Stimulated activated CD4-positive, alpha-beta T cell treated with anti-CD3 and anti-CD28 coated beads, Interleukin-15, amount 100 ng/mL, for 24 hours (primary cell): ENCODE measurements at places on chromosomes 3 and 15.
A peak's percentile ranks its signal among the peaks of the same experiment; 100 is the strongest.

- DNase-seq = peak; percentile 72
Measured at GRCh38 chr15:44711743-44712345, 527 bp downstream of the B2M start.

DNA sequence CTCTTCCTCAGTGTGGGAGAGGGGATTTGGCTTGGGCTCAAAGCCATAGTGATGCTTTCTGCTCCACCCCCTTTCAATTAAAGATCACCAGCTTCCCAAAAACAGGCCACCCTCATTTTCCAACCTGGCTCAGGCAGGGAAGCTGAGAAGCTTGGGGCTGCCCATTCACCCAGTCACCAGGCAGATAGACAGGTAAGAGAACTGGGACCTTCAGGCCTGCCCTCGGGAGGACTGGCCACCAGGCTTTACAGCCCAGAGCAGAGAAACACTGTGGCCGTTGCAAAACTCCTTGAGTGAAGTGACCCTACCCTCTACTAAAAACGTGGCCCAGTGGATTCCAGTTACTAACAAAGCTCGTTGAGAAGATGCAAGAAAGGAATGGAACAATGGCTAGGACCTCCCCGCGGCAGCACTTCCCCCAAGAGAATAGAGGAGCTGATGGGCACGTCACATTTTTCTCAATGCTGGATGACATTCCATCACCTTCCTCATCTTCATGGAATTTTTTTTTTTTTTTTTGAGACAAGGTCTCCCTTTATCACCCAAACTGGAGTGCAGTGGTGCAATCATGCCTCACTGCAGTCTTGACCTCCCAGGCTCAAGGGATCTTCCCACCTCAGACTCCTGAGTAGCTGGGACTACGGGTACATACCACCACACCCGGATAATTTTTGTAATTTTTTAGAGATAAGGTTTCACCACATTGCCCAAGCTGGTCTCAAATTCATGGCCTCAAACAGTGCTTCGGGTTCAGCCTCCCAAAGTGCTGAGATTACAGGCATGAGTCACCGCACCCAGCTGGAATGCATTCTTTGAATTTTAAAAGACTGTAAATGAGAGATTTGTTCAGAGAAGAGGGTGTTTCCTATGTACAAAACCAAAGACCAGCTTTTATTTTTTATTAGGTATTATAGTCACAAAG lies 37.9 kb downstream of the LIPC start:
- peak; percentile 47 for DNase-seq

GRCh38 chr3:138940446-138940845 lies 6.5 kb downstream of the FOXL2 start:
- no peak for DNase-seq

DNA sequence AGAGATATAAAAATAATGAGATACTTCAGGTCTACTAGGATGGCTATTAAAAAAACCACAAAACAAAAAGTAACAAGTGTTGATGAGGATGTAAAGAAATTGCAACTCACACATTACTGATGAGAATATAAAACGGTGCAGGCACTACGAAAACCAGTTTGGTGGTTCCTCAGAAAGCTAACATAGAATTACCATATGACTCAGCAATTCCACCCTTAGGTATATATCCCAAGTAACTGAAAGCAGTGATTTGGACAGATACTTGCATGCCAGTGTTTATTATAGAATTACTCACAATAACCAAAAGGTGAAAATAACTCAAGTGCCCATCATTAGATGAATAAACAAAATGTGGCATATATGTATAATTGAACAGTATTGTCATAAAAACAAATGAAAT lies 87.5 kb upstream of the MELTF start:
- no peak for DNase-seq

DNA sequence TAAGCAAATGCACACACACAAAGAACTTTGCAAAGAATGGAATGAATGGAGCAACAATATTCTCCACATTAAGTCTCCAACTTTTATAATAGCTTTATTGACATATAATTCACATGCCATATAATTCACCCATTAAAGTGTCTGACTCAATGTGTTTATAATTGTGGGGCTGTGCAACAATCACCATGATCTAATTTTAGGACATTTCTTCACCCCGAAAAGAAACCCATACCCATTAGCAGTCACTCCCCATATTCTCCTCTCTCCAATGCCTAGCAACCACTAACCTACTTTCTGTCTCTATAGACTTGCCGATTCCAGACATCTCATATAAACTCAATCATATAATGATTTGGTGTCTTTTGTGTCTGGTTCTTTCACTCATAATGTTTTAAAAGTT lies 22.6 kb downstream of the VGLL4 start:
- DNase-seq = no peak

DNA sequence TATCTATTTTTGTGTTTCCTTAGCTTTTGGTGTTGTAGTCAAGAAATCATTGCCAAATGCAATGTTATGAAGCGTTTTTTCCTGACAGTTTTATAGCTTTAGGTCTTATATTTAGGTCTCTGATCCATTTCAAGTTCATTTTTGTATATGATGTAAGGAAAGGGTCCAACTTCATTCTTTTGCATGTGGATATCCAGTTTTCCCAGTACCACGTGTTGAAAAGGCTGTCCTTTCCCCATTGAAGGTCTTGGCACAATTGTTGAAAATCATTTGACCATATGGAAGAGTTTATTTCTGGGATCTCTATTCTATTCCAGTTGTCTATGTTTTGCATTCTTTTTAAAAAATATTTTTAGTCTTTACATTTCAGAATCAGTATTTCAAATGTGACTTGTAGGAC lies 14.6 kb upstream of the SNRPN start:
- no peak for DNase-seq

GRCh38 chr3:25665315-25666280 lies 891 bp upstream of the TOP2B start:
- no peak for DNase-seq

DNA sequence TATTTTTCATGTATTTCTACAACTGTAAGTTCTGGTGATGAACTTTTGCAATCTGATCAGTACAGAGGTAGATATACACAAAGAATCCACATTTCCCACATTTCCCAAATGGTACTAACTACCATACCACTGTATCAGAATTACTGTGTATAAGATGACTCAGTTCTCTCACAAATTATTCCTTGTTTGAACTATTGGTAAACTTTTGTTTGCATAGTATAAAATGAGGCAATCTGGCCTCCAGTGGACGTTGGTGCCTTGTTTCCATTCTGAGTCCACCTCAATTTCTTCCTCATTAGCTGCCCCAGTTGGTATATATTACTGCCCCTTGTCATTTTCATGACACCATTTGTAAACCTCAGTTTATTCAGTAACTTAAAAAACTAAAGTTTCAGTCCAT lies 38.5 kb downstream of the SPTSSB start:
- no peak for DNase-seq

GRCh38 chr3:38133557-38134405 lies 3.1 kb downstream of the ACAA1 start:
- DNase-seq = no peak

GRCh38 chr15:35068846-35069475 lies 16.1 kb downstream of the NANOGP8 start:
- no peak for DNase-seq

GRCh38 chr3:40713795-40714194 lies 189.0 kb downstream of the ZNF621 start:
- DNase-seq = no peak

DNA sequence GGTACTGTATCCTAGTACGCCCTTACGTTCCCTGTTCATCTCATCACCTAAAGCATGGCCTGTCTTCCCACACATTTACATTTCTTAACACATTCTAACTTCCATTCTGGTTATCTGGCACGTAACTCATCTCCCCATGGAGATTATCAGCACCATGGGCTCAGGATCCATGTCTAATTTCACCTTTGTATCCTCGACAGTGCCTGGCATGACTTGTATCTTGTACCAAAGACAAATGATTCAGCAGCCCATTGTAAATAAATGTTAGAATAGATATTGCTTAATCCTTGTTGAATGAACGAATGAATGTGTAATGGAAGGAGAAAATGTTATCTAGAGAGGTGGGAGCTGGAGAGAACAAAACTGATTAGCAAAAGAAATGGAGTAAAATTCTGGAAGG lies 69.7 kb upstream of the TPM1 start:
- no peak for DNase-seq

DNA sequence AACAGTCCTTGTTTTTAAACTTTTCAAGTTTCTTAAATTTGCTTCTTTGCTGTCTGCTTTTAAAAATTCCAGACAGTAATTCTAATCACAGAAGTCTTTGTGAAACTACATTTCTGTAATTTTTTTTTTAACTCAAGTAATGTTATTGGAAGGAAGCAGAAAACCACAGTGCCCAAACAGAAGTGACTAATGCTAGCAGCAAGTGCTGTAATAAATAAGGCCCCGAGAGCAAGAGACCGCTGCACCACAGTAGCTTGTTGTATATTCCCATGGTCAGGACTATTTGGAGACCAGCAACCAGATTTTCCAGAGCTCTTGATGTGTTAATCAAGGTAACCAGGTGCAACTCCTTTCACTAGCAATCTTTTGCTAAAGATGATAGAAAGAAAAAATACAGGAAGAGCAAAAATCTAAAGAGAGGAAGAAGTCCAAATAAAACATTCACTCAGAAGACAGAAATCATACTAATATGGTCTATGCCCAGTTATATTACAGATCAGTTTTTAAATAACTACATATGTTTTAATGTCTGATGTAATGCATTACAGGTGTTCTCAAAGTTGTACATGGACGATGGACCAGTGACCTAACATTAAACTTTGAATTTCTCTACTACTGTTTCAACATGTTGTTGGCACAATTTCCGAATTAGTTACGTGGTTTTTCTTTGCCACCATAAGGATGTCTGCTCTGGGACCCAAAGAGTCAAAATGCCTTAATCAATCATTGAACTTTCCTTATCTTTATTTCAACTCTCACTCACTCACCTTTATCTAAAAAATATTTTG lies 36.4 kb downstream of the WWTR1 start:
- peak; percentile 4 for DNase-seq

- DNase-seq = no peak
Measured at GRCh38 chr3:134325061-134325705, 49.1 kb downstream of the AMOTL2 start.

- peak; percentile 2 for DNase-seq
Measured at GRCh38 chr15:53978253-53978906, at the start of gene UNC13C. Gene UNC13C (plus strand): TSS chr15:53978441. CDS start chr15:54012904, 34,463 bp downstream.

GRCh38 chr3:66692042-66692765 lies 191.4 kb upstream of the LRIG1 start:
- DNase-seq = no peak

- no peak for DNase-seq
Measured at GRCh38 chr3:190676481-190676880, 162.6 kb downstream of the IL1RAP start.

DNA sequence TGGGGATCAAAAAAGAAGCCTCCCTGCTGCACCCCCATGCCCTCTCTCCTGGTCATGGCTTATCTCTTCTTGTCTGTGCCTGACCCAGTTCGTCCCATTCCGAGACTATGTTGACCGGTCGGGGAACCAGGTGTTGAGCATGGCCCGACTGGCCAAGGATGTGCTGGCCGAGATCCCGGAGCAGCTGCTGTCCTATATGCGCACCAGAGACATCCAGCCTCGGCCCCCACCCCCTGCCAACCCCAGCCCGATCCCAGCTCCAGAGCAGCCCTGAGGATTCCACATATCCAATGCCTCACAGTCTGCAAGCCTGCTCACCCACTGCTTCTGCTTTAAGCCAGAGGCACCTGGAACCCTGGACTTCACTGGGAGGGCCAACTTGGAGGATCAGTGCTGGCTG lies 2.1 kb upstream of the BRPF1 start:
- DNase-seq = no peak

DNA sequence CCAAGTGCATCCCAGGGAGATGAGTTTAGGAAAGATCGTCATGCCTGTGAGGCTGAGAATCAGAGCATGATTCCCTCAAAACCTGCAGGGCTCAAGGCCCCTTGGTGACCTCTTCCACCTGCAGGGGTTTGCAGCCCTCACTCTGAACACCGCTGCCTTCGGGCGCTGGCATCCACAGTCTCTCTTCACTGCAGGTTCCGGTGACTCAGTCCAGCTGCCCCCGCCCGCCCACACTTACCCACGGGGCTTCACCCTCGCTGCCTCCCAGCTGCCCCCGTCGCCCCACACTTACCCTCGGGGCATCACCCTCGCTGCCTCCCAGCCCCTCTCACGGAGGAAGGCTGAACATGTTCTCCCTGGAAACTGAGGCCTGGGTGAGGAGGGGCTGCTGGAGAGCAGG lies 277.1 kb downstream of the XXYLT1 start:
- no peak for DNase-seq

GRCh38 chr3:183911763-183912506 lies 27.3 kb upstream of the PARL start:
- DNase-seq = no peak

- no peak for DNase-seq
Measured at GRCh38 chr3:118011910-118012309, 1022.7 kb downstream of the IGSF11 start.

DNA sequence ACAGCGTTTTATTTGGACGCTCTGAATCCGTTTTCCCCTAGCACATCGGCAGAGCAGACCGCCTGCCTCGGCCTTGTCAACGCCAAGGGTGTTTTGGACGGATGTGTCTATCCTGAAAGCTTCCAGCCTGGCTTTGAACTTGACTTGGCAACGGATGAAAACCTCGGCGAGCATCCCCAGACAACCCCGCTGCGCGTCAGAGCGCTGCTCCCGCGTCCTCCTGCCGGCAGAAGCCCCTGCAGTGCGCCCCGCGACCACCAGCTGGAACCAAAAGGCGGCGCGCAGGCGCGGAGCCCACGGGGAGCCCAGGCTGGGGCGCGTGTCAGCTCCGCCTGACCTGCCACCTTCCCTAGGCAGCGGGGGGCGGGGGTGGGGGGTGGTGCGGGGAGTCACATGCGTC lies 26.2 kb upstream of the ARL8B start:
- peak; percentile 23 for DNase-seq

- no peak for DNase-seq
Measured at GRCh38 chr15:95291898-95292472, 1038.5 kb upstream of the NR2F2 start.

DNA sequence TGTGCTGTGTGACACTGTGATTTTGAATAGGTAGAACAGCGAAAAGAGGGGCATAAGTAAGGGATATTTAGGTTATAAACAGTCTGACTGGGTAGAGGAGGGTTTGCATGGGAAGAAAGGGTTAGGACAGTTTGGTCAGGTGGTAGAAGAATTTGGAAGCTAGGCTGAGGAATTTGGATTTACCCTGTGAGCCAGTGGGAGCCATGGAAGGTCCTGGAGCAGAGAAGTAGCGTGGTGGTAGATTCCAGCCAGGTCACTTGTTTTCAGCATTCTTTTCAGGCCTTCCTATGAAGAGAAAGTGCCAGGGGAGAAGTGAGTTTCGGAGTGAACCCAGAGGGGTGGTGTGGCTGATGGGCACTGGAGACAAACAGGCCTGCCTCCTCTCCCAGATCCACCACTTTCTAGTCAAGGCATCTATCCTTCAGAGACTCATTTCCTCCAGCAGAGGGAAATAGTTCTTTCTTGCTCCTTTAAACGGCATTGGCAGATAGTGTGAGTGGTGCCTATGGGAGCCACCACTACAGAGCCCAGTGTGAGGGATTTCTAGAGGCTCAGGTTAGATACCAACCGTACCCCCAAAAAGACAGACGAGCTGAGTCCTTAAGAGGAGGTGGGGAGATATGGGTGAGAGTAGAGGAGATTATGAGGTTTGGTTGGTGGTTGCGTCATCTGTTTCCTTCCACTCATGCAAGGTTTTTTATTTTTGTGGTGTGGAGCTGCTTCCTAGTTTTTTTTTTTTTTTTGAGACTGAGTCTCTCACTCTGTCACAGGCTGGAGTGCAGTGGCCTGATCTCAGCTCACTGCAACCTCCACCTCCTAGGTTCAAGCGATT lies 21.2 kb downstream of the PXK start:
- no peak for DNase-seq
